ENCODE measurements at places on chromosomes 3 and 15.

GRCh38 chr3:196440041-196440537 is 7.9 kb upstream of the UBXN7 start:
- DNase-seq = no peak

DNA sequence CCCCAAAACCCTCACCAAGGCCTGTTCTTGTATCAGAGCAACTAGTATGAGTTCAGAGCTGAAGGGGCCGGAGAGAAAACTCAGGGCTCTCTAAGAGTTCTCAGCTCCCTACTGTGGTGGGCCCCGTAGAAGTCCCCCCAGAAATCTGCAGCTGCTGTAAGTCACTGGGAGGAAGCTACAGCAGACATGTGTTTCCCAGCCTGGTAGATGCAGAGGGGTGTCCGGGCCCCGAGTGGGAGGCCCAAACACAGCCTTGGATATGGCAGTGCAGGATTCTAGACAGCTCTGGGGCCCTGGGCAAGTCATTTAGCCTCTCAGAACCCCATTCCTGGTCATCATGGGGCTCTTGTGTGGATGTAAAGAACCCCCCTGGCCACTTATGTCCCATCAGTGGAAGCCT is 39.2 kb upstream of the CSPG4 start:
- no peak for DNase-seq

GRCh38 chr3:11000528-11000927 is 8.0 kb downstream of the SLC6A1 start:
- DNase-seq = no peak

- DNase-seq = no peak
Observed at GRCh38 chr15:70833861-70834765, 19.8 kb downstream of the LARP6 start.

DNA sequence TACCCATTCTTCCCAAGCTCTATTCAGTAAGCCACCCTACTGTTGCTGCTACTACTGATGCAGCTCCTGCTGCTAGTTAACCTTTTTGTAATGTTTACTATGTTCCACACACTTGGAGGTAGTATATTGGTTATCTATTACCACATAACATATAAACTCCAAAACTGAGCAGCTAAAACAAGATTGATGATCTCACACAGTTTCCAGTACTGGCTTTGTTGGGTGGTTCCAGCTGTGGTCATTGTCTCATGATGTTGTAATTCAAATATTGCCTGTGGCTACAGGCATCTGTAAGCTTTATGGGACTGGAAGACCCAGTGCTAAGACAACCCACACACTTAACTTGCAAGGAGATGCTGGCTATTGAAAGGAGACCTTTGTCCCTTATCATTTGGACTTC is 556.2 kb upstream of the SUCLG2 start:
- DNase-seq = no peak

GRCh38 chr3:52874864-52875587 is 22.3 kb downstream of the STIMATE start:
- DNase-seq = no peak

DNA sequence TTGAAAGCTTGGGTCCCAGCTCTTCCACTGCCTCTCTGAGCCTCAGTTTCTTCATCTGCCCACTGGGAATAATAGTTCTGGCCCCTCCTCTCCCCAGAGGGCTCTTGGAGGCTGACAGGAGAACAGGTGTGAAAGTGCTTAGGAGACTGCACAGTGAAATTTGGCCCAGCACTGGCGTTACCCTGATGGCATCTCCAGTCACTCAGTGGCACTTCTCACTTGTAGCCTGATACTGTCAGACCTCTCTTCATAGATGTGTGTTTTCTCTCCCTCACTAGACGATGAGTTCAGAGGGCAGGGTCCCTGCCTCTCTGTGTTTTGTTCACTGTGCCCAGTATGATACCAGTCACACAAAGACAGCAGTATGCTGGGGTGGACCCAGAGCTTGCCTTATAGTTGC is 22.2 kb upstream of the IGDCC3 start:
- DNase-seq = no peak

- DNase-seq = peak; percentile 44
Observed at GRCh38 chr15:85312486-85312885, 67.9 kb upstream of the AKAP13 start.

- no peak for DNase-seq
Observed at GRCh38 chr3:178434206-178434805, 101.9 kb upstream of the KCNMB2 start.
